ENCODE measurements at places on chromosomes 7 and 10. TPM values are rescaled to one million over a fixed set of nuclear protein-coding genes. Genes with fewer than 3 reads are reported as not detected.

Gene ADAM22
- 178 TPM for total RNA-seq

Gene ASIC3
- 1.5 TPM for total RNA-seq

Gene ADAMTS14
- total RNA-seq = 4.7 TPM

Gene LRIT1
- not detected for total RNA-seq

Gene RBP3
- total RNA-seq = not detected

DNA sequence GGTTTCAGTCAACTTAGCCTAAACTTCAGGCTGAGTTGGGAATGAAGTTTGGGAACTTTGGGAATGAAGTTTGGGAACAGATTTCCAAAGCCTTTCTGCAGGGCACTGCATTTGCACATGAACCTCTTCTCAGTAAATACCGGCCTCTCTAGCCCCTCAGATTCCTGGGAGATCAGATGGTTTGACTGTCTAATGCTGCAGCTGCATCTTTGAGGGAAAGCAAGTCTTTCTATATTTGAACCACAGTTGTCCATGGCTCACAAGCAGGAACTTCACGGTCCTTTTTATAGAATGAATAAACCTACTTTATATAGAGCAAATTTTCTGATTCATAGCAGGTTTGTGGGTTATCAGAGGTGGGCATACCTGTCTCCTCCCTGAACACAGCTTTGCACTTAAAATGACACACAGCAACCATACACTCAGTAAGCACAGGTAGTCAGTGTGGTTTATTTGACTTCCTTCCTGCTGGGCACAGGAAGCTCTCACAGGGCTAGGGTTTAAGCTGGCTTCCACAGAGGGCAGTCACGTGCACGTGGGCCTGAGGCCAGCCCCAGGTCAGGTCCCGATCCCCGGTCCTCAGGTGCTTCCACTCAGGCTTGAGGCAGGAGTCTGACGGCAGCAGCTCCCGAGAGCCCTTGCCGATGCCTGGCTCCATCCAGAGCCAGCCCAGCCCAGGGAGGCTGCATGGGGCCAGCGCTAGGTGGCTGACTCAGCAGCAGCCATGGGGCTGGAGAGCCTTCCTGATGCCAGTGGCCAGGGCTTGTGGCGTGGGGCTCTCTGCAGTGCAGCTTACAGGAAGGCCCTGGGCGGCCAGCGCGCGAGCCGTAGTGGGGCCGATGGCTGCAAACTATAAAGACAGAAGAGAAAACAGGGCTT is 12.8 kb upstream of the MMP21 start:
- no peak overlapping the region for H3K27ac ChIP-seq
- H3K4me1 ChIP-seq = no peaks in the 10 kb centered on the region
- H3K27me3 ChIP-seq = no peaks in the 10 kb centered on the region
- H3K36me3 ChIP-seq = peaks cover 34% of the 10 kb centered on the region
- no peak for DNase-seq

DNA sequence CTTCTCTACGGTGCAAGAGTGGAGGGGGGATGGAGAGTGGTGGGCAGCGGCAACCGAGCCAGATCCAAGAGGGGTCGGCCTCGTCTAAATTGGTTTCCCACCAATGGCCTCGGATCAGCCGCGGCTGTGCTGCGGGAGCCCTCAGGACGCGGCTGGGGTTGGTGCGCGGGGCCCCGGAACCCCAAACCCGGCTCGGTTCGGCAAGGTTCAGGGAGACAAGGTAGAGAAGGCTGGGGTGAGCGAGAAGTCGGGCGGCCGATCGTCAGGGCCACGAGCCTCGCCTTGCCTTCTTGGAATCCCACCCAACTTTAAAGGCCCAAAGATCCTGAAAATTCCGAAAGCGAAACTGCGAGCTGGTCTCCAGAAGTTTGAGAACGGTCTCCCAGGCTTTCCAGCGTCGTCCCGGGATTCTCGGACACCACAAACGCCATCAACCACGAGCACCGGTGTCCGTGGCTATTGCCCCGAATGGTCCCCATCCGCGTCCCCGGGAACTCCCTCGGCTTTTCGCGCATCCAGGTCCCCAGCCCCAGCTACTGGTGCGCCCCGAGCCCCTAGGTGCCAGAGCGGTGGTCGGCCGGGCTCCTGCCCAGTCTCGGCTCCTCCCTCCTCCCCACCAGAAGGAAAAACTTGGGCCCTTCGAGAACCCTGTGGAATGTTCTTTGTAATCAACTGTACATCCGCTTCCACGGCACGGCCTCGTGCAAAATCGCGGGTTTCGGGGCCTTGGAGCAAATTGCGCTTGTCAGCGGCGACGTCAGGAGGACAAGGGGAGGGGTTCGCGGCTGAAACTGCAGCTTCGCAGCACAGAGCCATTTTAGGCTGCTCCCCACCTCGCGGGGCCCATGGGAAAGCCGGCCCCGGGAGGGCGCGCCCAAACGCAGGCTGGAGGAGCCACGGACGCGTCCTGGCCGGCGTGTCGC is 3.2 kb downstream of the SFMBT2 start:
- DNase-seq = no peak
- H3K36me3 ChIP-seq = peaks cover 3% of the 10 kb centered on the region
- peaks cover 16% of the 10 kb centered on the region for H3K27me3 ChIP-seq
- H3K4me3 ChIP-seq = peak overlapping the region; percentile 74
- H3K4me1 ChIP-seq = peaks cover 44% of the 10 kb centered on the region

DNA sequence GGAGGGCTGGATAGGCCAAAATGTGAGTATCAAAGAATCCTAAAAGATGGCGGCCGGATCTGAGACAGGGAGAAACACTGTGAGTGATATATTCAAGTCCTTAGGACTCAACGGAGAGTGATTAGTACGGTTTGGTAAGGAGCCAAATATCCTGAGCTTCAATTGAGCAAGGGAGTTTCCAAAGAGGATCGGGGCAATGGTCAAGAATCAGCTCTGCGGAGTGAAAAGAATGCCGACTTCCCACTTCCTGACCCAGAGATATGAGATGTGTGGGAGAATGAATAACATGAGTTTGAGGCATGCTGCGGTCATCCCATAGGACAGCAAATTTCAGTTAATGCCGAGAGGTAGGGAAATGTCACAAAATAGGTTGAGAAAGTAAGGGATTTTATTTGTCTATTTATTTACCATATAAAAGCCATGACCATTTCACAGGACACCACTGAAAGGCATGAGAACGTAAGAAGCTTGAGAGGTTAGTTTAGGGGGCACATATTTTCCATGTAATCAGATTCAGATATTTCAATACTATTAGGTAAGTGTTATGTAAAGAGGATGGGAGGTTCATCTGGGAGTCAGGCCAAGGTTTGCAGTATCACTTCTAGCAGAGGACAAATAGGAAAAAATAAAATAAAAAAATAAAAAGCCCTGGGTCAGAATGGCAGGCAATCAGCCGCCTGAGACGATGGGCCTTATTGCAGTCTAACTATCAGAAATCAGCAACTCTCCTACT is 165.6 kb downstream of the HGF start:
- H3K27ac ChIP-seq = no peak overlapping the region
- no peaks in the 10 kb centered on the region for H3K4me1 ChIP-seq
- no peaks in the 10 kb centered on the region for H3K36me3 ChIP-seq
- no peak for DNase-seq
- H3K4me3 ChIP-seq = no peak overlapping the region
- H3K27me3 ChIP-seq = no peaks in the 10 kb centered on the region

DNA sequence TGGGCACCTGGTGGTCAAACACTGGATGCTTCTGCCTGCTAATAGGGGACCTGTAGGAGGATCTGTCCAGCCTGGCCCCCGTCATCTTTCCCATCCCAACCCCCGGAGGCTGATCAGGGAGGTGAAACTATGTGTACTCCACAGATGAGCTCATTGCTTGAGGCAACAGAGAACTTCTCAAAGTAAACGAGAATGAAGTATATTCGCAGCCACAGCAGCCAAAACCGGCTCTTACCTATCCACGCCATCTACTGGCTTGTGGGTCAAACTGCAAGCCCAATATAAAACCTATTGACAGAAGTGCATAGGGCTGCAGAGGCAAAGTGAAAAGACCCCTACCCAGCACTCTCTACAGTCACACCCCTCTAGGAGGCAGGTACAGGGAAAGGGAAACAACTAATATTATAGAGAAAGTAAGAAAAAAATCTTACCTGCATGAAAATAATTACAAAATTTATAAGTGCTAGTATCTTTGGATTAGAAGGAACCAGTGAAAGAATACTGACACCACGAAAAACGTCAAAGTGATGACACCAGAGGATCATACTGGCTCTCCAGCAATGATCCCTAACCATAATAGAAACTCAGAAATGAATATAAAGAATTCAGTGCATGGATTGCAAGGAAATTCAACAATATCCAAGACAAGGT is 973.5 kb downstream of the ANKRD7 start:
- H3K36me3 ChIP-seq = no peaks in the 10 kb centered on the region
- H3K27ac ChIP-seq = no peak overlapping the region
- no peaks in the 10 kb centered on the region for H3K27me3 ChIP-seq
- DNase-seq = peak; percentile 32
- no peaks in the 10 kb centered on the region for H3K4me1 ChIP-seq
- H3K4me3 ChIP-seq = no peak overlapping the region

GRCh38 chr10:98567391-98568133 is 120.8 kb upstream of the HPS1 start:
- no peaks in the 10 kb centered on the region for H3K27me3 ChIP-seq
- no peaks in the 10 kb centered on the region for H3K36me3 ChIP-seq
- H3K27ac ChIP-seq = no peak overlapping the region
- no peak overlapping the region for H3K4me3 ChIP-seq

GRCh38 chr10:61112771-61113170 is 168.8 kb upstream of the RHOBTB1 start:
- no peak overlapping the region for H3K27ac ChIP-seq
- no peaks in the 10 kb centered on the region for H3K4me1 ChIP-seq
- H3K4me3 ChIP-seq = no peak overlapping the region
- no peak for DNase-seq

- H3K4me3 ChIP-seq = no peak overlapping the region
- H3K27me3 ChIP-seq = peaks cover 6% of the 10 kb centered on the region
- no peak for DNase-seq
- H3K27ac ChIP-seq = no peak overlapping the region
- H3K36me3 ChIP-seq = no peaks in the 10 kb centered on the region
These were observed 3.8 kb upstream of the AKR1E2 start for GRCh38 chr10:4822208-4822607.

DNA sequence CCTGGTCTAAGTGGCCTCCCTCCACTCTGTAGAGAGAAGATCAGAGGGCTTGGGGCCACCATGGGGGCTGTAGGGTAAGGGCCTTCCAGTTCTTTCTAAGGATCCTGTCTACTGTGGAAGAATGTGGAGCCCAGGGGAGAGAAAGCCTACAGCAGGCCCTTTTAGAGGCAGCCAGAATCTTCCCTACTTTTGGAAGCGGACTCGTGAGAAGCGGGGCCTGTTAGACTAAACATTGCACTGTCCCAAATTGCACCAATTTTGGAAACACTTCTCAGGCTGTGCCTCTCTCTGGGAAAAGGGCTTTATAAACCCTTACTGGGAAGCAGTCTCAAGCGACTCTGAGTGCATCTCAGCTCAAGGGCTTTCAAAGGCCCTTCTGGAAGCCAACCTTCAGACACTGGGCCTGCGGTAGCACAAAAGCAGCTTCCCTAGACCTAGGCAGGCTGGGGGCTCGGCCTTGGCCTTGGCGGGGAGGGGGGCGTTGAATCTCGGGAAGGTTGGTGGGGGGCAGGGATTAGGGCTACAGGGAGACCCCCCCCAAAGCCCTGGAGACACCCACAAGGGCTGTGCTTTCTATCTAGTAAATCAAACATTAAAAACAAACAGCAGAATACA is 298.1 kb downstream of the GFRA1 start:
- peaks cover under 1% of the 10 kb centered on the region for H3K4me1 ChIP-seq
- H3K27ac ChIP-seq = no peak overlapping the region
- no peaks in the 10 kb centered on the region for H3K27me3 ChIP-seq
- no peak for DNase-seq

GRCh38 chr10:114239117-114239993 is at the start of gene VWA2:
TSS of gene VWA2 (plus strand) at chr10:114239254. CDS start at chr10:114248714, 9,460 bp downstream.
- H3K4me1 ChIP-seq = peaks cover 13% of the 10 kb centered on the region
- peaks cover 43% of the 10 kb centered on the region for H3K27me3 ChIP-seq
- H3K36me3 ChIP-seq = no peaks in the 10 kb centered on the region
- no peak for DNase-seq
- peak within 1 kb of the TSS; percentile 15 for H3K27ac ChIP-seq

- no peaks in the 10 kb centered on the region for H3K4me1 ChIP-seq
- no peak overlapping the region for H3K4me3 ChIP-seq
- no peaks in the 10 kb centered on the region for H3K27me3 ChIP-seq
- DNase-seq = no peak
- no peaks in the 10 kb centered on the region for H3K36me3 ChIP-seq
These were observed 832.1 kb downstream of the CNTNAP2 start for GRCh38 chr7:146948703-146949102.

DNA sequence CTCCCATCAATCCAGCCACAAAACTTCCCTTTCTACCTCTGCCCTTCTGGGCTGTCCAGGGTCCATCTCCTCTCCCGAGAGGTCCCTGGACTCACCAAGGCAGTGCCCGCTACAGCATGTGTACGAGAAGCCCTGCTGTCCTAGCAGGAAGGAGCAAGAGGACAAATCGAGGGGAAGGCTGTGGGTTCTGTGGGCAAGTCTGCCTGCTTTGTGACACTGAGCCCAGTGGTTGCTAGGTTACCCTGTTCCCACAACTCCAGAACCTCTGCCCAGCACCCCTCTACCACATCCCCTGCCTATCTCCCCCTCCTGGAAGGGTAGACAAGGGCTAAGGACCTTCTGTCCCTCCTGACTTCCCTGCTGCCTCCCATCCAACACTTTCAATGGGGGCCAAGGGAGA is at the start of gene TBATA:
Gene TBATA (minus strand): TSS at position 188 of the 400 bp plus-strand sequence. CDS start 1,998 bp downstream, outside the sequence.
- H3K27ac ChIP-seq = no peak within 1 kb of the TSS
- H3K4me3 ChIP-seq = no peak within 1 kb of the TSS
- no peaks in the 10 kb centered on the region for H3K27me3 ChIP-seq
- DNase-seq = no peak
- no peaks in the 10 kb centered on the region for H3K4me1 ChIP-seq
- H3K36me3 ChIP-seq = no peaks in the 10 kb centered on the region

DNA sequence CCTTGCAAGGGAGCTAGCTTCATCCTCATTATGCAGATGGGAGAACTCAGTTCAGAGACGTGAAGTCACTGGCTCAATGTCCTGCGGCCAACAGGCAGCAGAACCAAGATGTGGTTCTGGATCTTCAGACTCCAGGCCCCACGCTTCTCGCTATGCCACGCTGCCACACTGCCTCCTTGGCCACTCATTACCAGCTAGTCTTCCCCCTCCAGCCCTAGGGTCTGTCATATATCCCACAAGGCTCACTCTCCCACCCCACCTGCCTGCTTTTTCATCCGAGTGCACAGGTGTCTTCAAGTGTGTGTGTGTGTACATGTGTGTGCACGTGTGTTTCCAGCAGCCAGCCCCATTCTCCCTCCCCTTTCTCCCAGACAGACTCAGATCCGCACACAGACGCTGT is 53.4 kb downstream of the DENND2A start:
- no peak overlapping the region for H3K4me3 ChIP-seq
- H3K36me3 ChIP-seq = peaks cover 49% of the 10 kb centered on the region
- H3K27ac ChIP-seq = no peak overlapping the region
- no peaks in the 10 kb centered on the region for H3K4me1 ChIP-seq
- DNase-seq = no peak
